ENCODE measurements at places on chromosomes 12 and 14.
A peak's percentile ranks its signal among the peaks of the same experiment; 100 is the strongest.

GRCh38 chr12:13241833-13242488 lies 45.4 kb downstream of the EMP1 start:
- no peak for DNase-seq

- no peak for DNase-seq
Measured at GRCh38 chr14:93788293-93788542, at the start of gene PRIMA1. Gene PRIMA1, minus strand, starts transcription at chr14:93788485. Its CDS starts 767 bp downstream, at chr14:93787718.

DNA sequence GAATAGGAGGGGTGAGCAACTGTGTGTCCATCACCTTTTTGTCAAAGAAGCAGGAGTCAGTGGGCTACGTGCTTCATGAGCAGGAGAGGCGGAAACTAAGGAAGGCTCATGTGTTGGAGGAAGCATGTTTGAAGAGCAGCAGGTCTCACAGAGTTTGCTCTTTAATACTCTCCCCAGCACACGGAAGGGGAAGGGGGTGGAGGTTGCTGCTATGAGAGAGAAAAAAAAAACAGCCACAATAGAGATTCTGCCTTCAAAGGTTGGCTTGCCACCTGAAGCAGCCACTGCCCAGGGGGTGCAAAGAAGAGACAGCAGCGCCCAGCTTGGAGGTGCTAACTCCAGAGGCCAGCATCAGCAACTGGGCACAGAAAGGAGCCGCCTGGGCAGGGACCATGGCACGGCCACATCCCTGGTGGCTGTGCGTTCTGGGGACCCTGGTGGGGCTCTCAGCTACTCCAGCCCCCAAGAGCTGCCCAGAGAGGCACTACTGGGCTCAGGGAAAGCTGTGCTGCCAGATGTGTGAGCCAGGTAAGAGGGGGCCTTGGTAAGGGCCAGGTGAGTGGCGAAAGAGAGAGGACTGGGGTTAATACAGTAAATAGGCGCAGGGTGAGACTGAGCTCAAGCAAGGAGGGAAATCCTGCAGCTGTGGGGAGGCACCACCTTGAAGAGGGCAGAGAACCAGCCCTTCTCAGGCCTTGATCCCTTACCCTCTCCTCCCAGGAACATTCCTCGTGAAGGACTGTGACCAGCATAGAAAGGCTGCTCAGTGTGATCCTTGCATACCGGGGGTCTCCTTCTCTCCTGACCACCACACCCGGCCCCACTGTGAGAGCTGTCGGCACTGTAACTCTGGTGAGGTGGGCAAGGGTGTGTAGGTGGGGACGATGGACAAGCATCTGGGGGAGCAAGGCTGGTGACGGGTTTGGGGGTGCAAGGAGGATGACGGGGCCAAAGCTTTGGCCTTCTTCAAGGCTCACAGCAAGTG lies at the start of gene CD27:
CD27 (plus strand) TSS at position 252 of the 985 bp plus-strand sequence; CDS start at position 393, 141 bp downstream.
- no peak for DNase-seq

DNA sequence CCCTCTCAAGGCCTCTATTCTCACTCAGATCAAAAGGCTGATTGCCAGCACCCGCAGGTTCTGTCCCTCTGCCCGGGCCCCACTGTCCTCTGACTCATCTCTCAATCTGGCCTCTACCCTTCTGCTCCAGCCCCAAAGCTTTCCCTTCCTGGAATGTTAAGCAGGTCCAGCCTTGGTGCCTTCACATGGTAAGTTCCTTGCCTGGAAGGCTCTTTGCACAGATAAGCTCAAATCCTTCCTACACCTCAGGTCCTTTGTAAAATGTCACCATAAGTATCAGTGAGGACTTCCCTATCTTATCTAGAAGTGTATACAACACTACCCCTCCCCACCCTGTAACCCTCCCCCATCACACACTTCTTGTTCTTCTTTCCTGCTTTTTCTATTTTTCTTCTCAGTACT lies 22.2 kb downstream of the LPCAT3 start:
- peak; percentile 41 for DNase-seq

DNA sequence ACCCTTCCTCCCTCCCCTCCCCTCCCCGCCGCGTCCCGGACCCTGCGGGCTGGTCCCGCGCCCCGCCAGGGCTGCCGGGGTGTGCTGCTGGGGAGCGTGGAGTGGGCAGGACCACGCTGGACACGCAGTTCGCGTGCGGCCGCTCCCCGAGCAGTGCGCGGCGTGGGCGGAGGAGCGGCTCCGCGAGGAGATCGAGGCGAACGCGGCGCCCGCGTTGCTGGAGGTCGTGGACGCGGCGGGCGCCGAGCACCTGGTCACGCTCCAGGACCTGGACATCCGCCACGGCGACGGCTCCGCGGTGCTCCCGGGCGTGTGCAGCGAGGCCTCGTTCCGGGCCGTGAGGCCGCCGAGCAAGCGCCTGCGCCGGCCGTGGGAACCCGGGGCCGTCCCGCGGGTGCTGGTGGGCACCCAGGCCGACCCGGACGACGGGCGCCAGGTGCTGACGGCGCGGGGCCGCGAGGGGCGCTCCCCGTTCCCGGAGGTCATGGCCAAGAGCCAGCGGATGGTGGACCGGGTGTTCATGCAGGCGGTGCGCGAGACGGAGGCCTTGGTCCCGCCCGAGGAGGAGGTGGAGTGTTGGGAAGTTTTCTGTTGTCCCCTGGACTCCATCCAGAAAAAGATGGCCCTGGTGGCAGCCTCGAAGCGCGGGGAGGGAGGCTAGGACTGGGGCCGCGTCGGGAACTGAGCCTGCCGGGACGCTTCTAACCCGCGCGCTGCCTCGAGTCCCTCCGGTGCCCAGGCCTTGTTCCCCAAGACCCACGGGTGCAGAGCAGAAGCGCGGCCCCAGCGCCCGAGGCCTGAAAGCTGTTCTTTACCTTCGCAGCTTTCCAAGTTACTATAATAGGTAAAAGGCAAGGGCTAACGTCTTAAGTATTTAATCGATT lies 54.7 kb upstream of the EIF5 start:
- DNase-seq = no peak

All from HS-27A (cell line).